ENCODE measurements at places on chromosomes 12 and 14.

- no peak for DNase-seq
Observed at GRCh38 chr12:118521036-118521370, 144.6 kb downstream of the SUDS3 start.

GRCh38 chr12:14275111-14275510 lies 90.4 kb upstream of the ATF7IP start:
- DNase-seq = no peak

DNA sequence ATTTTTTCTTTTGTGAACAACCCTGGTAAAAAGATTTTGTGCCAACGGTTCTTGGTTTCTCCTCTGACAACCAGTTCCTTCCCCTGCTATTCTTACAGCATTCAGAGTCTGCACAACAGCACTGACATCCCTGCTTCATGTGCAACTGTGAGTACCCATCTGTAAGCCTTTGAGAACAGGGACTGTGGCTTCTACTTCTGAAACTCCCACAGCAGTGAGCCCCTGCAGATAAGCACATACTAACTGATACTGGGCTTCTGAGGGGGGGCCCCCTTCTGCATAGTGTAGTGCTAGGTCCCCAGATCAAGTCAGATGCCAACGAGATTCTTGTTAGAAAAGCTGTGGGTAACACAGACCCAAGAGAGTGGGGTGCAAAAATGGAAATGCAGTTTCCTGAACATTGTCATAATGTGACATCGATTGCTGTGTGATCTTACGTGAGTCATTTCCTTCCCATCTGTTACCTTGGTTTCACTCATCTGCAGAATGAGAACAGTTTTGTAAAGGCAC lies 11.1 kb upstream of the NINJ2 start:
- DNase-seq = peak; percentile 44

DNA sequence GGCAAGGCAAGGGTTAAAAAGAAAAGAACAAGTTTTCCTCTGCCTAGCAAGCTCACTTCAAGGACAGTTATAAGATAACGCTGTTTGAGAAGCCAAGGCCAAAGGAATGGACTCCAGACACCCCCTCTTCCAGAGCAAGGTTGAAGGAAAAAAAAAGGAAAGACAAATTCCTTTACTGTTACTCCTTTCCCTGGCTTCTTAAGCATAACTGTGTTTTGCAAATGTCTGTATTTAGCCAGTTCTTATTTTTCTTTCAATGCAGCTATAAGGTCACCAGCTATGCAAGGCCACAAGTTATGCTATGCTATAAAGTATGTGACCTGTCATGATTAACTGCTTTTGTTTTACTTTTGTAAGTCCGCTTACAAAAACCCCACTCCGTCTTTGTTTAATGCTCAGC lies 26.6 kb downstream of the ZNF410 start:
- no peak for DNase-seq

DNA sequence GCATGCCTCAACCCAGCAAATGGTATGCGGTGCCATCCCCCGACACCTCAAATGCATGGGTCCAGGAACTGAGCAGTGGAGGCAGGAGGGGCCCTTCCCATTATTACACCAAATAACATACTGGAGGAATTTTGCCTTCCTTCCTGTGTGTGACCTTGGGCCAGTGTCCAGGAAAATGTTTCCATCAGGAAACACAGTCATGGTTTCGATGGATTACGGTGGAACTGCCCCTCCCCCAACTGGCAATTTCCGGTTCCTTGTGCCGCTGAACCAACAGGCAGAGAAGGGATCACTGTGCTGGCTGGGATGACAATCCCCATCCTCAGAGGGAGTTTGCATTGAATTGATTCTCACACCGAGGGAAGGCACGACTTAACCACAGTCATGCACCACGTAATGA lies 9.1 kb upstream of the CDC42BPB start:
- no peak for DNase-seq

Measured in HCEC 1CT (cell line).